SJCRH30 (cell line): ENCODE measurements at places on chromosomes 2 and 18.

GRCh38 chr2:239953418-239954061 is 71.6 kb downstream of the NDUFA10 start:
- no peak for DNase-seq

DNA sequence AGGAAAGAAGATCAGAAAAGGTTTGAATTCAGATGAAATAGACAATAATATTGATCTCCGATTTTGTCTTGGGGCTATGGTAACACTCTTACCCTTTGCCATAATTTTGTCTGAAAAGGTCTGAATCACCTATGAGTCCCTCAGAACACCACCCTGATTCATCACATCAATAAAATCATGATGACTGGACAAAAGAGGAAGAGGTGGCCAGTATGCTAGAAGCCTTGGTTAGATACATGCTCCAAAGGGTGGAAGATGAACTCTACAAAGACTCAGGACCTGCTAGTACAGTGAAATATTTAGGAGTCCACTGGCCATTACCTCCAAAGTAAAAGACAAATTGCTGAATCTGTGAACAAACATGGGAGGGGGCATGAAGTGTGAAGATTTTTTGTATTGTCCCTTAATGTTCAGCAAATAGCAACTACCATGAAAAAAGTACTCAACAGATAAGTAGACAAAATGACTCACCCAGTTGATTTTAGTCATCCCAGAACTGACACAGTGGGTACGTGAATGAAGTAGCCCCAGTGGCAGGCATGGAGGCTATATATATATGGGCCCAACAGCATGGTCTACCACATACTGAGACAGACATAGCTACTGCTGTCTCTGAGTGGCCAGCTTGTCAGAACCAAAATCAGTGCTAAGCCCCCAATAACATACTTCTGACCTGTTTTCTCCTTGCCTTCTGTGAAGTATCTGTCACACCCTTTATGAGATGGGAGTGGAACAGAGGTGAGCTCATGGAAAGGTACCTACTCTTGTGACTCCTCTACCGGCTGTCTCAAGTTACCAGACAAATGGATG is 36.5 kb upstream of the GLS start:
- DNase-seq, result no peak

DNA sequence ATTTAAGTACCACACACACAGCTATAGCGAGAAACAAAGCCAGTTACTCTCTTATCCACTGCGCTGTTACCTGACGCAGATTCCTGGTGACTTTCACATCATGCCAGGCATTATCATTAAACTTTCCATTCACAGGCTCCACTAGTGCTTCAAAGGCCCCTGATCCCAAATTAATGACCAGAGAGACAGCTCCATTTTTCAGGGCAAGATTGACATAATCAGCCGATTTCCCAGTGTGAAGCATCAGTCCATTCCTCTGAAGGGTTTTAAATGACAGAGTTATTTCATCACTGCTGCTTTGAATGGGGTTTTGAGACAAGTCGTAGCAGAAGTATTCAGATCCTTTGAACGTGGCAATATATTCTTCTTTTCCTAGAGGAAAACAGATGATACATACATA is 408.7 kb downstream of the NRXN1 start:
- DNase-seq, result no peak

DNA sequence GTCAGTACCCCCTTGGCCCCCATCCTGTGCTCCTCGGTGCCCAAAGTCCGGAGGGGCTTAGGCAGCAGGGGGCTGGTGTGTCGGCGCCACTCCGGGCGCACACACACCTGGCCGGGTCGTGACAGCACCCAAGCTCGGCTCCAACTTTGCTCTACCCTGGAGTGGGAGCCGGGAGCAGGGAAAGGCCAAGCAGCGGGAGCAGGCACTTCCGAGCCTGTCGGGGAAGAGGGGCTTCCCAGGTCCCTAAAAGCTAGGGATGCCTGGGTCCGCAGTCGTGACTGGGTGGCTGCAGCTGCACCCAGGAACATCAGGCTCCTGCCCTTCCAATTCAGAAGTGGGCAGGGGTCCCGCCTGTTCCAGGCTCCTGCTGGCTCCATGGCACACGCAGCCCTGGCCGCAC is 48.4 kb downstream of the PAPOLG start:
- DNase-seq, result no peak

DNA sequence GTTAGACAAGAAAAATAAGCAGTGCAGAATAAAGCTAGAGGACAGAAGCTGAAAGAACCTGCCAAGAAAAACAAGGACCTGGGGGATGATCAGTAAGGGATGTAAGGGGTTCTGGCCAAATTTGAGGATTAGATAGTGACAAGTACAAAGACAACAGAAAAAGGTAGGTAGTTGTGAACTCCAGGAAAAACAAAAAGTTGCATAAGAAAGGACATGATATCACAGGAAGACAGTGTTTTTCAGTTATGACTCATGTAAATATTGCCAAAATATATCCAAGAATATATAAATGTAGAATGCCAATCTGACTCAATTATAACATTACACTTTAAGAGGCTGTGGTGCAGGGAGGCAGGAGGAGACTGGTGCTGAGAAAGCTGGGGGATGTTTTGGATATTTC is 209.8 kb upstream of the SH3BP4 start:
- no peak for DNase-seq
